ENCODE measurements at places on chromosomes 3 and 15. TPM values are rescaled to one million over a fixed set of nuclear protein-coding genes. Genes with fewer than 3 reads are reported as not detected.

The CEP152 gene
- polyA plus RNA-seq = 2.1 TPM

The FEZF2 gene
- not detected for polyA plus RNA-seq

The NOX5 gene
- 0.26 TPM for polyA plus RNA-seq

The CIB2 gene
- 2.6 TPM for polyA plus RNA-seq

The CCR4 gene
- polyA plus RNA-seq = 0.06 TPM

The GUCA1C gene
- polyA plus RNA-seq = not detected

The MORF4L1 gene
- polyA plus RNA-seq = 126 TPM

The C15orf40 gene
- polyA plus RNA-seq = 17.0 TPM

The OXTR gene
- polyA plus RNA-seq = 1.0 TPM

The ADAMTS9 gene
- 3.3 TPM for polyA plus RNA-seq

The CADM2 gene
- polyA plus RNA-seq = 0.25 TPM

The SRPRB gene
- 23.0 TPM for polyA plus RNA-seq

The ATP10A gene
- 0.79 TPM for polyA plus RNA-seq

The ZMYND10 gene
- polyA plus RNA-seq = 0.35 TPM
